ENCODE measurements at places on chromosomes 13 and 19.

DNA sequence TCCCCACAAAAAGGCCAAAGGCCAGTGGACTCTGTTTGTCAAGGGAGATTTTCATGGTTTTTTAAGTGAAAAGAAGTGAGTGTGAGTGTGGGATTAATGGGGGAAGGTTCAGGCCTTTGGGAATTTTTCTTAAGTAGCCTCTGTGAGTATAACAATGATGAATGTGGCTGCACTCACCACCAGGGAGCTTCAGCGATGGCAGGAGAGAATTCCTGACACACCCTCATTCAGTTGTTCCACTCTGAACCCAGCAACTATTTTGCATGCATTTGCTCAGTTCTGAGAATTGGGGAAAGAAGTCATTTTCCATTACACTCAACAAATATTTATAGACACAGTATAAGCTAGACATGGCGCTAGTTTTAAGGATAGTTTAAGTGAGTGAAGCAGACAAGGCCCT lies 117.9 kb downstream of the CCNA1 start:
- no peak for DNase-seq

GRCh38 chr19:2613507-2614295 lies 88.8 kb downstream of the GNG7 start:
- peak; percentile 47 for DNase-seq

- no peak for DNase-seq
Observed at GRCh38 chr13:44808185-44808584, 181.1 kb downstream of the NUFIP1 start.

DNA sequence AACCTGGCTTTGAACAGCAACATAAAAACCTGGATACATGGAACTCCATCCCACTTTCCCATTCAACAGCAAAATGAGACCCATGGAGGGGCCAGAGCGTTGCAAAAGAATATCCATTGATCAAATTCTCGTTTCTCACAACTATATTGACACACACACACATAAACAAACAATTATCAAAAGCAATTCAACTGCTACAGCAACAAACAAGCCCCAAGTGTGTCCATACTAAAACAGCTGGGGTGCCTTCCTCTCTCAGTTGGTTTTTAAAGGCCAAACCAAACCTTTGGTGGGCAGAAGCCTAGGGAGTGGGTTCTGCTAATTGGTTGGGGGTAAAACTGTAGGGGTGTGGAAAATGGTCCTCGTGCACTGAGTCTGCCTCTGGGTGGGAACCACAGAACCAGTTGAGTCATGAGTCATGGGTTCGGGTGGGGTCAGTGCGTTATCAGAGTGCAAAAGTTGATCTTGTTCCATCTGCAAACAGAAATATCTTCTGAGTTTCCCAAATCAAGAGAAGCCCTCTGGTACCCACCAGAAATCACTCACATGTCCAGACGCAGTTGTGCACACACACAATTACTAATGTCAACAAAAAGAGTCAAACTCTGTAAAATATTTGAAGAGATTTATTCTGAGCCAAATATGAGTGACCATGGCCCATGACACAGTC lies 18.5 kb downstream of the GPR42 start:
- no peak for DNase-seq

DNA sequence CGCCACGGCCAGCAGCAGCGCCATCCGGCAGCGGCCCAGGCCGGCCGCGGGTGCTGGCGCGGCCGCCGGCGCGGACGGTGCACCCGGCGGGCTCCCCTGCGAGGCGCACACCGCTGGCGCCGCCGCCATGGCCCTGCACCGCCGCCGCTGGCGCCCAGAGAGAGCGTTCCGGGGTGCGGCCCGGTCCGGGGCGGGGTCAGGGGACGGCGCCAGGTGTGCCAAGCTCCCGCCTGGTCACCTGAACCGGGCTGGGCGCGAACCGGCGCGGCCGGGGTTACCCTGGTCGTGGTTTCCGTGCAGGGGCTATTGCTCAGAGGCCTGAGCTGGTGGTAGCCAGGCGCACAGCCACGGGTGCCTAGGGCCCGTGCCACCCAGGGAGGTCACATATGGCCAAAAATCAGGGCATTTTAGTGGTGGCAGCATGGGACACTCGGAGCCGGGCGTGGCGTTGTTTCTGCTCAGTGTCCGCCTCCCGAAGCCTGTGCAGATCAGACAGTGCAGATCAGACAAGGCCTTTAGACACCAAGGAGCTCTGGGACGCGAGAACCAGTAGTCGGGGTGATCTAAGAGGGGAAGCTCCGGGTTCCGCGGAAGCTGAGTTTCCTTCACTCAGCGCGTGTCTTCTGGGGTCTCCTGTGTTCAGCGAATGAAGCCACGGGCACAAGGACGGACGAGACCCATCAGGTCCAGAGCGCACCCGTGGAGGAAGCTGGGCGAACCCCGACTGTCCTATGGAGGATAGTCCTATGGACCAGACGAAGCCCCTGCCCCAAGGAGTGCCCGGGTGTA lies at the start of gene TMEM238:
TMEM238 (minus strand) TSS at position 162 of the 789 bp plus-strand sequence; CDS start at position 129, 33 bp downstream.
- no peak for DNase-seq

- DNase-seq: no peak
Observed at GRCh38 chr13:101673360-101674105, 221.1 kb downstream of the ITGBL1 start.

GRCh38 chr13:44972956-44973581 lies 16.2 kb downstream of the NUFIP1 start:
- peak; percentile 44 for DNase-seq

DNA sequence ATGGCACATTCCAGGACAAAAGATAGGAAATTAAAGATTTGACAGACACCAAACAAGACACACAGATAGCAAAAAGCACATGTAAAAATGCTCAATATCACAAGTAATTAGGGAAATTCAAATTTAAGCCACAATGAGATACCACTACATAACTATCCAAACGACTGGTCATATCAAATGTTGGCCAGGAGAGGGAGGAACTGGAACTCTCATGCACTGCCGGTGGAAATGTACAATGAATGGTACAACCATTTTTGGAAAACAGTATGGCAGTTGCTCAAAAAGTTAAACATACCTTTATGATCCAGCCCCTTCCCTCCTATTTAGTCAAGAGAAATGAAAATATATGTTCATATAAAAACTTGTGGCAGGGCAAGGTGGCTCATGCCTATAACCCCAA lies 36.8 kb upstream of the CYP2S1 start:
- DNase-seq: peak; percentile 7

Measured in EH (cell line).